ENCODE measurements at places on chromosomes 2 and 18. TPM values are rescaled to one million over a fixed set of nuclear protein-coding genes. Genes with fewer than 3 reads are reported as not detected.
A peak's percentile ranks its signal among the peaks of the same experiment; 100 is the strongest.

The ZFAND2B gene
- 88.5 TPM for total RNA-seq

DNA sequence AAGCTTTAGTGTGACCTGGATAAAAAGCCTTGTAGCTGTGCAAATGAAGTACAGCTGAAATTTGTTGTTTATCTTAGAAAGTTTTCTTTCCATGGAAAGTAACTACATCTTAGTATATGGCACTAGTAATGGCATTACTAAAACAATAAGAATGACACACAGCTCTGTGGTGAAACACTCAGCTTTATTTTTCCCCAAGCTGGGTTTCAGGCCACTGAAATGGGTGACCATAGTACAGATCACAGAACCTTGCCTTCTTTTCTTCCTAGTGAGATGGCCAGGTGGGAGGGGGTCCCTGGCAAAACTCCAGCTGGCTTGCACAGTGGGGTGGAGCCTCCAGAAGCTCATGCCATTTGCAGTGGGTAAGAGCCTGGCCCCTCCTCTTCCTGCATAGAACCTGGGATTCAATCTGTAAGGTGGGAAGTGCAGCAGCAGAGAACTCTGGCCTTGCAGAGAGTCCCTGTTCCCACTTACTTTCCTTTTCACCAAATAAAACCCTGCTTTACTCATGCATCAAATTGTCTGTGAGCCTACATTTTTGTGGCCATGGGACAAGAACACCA, 17.6 kb upstream of the GRP start:
- no peak for DNase-seq

GRCh38 chr2:156818944-156819343, 382.8 kb downstream of the GPD2 start:
- DNase-seq = no peak

DNA sequence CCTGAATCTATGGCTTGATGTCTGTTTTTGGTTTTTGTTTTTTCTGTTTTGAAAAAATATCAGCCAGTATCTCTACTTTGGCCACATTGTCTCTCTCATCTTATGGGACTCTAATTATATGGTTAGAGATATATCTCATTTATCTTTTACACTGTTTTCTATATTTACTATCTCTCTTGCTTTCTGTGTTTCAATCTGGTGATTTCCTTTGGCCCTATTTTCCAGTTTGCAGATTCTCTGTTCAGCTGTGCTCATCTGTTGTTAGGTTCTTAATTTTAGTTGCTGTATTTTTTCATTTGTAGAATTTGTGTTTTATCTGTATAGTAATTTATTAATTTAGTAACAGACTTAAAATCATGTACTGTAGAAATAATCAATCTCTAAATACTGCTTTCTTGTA, 41.3 kb upstream of the ELAC1 start:
- DNase-seq = no peak

DNA sequence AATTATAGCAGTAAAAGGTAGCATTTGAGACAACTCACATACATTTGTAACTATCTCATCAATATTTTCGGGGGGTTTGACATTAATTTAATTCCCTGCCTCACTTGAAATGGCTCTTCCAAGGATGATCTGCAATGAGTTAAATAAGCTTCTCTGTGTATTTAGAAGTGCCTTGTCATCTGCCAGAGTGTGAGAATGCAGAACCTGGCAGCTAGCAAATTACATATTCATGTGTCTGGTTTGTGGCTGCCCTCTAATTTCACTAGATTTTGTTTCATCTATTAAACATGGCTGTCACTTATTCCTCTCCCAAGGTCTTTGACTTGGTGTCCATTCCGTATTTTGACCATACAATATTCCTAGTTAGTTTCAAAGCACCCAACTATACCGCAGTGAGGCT, 158.3 kb upstream of the CAVIN2 start:
- DNase-seq = no peak

GRCh38 chr2:160308476-160308875, 108.4 kb upstream of the ITGB6 start:
- no peak for DNase-seq

DNA sequence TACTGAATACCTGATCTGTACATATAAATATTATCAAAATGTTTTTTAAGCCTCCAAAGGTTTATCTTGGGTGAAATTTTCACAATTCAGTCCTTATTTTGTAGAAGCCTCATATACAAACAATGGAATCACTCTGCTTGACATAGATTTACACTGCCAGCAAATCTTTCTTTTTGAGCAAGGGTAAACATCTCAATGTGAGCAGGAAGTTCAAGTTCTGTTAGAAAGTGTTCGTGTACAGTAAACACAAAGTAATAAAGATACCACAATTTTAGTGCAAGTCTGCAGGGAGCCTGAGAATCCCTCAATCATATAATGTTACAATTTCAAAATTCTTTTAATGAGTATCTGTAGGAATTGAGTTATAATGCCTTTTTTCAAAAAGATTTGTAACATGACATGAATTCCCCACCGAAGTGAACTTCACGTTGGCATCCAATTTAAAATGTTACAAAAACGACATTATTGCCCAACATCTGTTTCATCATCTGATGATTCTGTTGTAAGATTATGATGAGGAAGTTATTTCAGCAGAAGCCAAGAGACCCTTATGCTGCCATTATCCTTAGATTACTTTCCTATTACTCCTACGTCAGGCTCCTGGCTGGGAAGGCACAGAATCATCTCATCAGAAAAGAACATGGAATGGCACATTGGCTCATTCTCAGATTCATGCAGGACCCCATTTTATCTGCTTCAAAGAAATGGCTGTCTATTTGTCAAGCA, 283.9 kb upstream of the ACVR2A start:
- no peak for DNase-seq

The GALNT3 gene
- total RNA-seq = 81.0 TPM

DNA sequence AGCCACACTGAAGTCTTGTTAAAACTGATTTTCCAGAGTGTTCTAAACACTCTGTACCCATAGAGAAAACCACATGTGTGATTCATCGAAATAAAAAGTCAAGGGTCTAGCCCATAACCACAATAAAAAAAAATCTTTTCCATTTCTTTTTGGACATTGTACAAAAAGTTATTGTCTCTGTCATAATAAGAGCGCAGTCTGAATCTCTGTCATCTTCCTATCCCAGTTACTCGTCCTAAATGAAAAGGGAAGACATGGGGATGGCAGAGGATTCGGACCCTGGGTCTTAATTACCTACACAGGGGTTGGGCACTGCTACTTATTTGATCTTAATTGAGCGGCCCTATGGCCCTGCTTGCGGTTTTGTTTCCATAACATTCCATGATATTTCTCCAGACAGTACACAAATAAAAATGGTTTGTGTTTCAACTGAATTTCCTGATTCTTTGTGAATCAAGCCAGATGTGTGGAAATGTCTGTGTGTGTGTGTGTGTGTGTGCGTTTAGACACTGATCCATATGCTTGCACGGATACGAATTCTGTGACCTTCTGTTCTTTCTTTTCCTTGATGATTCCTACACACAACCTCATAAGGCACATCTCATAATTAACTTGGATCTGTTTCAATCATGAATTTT, 133.4 kb upstream of the SPATS2L start:
- DNase-seq = no peak

DNA sequence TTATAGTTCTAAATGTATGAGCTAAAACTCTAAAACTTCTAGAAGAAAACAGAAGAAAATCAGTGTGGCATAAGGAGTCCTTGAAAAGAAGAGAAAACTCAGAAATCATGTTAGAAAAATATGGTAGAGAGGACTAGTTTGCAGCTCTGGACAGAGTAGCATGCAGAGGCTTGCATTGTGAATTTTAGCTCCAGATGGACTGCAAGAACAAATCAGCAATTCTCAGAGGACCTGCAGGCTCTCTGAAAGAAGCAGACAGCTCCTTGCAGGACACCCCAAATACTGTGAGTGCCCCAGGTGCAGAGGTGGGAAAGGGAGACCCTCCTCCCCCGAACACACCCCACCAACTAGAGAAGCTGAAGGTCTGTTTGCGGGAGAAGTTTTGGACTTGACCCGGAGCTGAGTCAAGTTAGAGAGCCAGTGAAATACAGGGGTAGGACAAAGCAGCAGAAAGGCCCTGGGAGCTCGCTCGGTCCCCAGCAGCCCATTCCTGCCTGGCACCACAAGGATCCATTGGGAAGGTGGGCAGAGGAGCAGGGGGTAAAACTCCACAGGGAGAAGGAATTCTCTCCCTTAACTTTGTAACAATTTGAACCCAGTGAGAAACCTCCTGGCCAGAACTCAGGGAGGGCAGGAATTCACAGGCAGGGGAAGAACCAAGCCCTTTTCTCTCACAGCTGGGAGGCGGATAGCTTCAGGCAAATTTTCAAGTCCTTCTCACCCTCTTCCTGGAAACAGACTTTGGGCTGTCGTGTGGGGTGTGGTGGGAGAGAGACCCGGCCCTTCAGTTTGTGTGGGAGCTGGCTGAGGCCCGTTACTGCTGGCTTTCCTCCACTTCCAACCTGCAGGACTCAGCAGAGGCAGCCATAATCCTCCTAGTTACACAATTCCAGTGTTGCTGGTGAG, 216.2 kb upstream of the SLC35G4 start:
- DNase-seq = no peak

GRCh38 chr2:9235147-9236044, 28.8 kb downstream of the ASAP2 start:
- DNase-seq = no peak

The IL36RN gene
- not detected for total RNA-seq

GRCh38 chr2:99285526-99285925, 15.5 kb downstream of the LYG1 start:
- DNase-seq = peak; percentile 15

The SEH1L gene
- 33.7 TPM for total RNA-seq

The BUB1 gene
- 18.6 TPM for total RNA-seq

DNA sequence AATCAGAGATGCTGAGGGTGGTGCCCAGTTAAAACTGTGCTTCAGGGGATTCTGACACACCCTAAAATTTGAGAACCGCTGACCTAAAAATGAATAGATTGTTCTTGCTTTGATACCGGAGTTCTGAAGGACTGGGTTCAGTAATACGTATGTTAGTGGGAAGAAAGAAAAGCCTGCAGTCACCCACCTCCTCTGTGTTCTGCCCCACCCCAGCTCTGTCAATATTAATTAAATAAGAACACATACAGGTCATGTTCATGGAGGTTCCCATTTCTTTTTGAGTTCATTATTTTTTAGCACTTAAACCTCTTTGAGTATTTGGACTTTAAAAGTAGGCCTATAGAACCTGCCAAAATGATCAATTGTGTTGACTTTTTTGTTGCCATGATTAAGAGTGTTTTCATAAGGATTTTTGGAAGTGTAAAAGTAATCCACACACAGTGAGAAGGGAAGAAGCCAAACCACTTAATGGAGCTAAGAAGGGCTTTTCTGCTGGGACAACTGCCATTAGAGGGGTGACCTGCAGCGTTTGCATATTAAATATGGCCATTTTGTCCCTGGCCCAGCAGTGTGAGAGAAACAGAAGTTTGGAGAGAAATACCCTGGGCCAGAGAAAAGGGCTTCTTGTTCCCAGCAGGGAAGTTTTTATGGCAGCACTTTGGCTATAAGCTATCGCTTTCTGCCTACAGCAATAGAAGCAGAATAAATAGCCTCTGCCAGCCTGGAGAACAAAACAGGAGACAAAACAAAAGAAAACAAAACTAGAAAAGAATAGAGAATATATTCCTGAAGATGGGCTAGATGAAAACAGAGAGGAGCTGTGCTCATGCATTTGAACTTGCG, 80.7 kb upstream of the RNF152 start:
- DNase-seq = no peak

The NOL4 gene
- total RNA-seq = 2.0 TPM

The SLC9A4 gene
- total RNA-seq = 0.17 TPM

Data from mucosa of descending colon (tissue), 3 donors.